CMK (cell line): ENCODE measurements at places on chromosomes 7 and 10.
A peak's percentile ranks its signal among the peaks of the same experiment; 100 is the strongest.

- DNase-seq = no peak
These were observed 110.4 kb downstream of the TRIL start for GRCh38 chr7:28847681-28848080.

DNA sequence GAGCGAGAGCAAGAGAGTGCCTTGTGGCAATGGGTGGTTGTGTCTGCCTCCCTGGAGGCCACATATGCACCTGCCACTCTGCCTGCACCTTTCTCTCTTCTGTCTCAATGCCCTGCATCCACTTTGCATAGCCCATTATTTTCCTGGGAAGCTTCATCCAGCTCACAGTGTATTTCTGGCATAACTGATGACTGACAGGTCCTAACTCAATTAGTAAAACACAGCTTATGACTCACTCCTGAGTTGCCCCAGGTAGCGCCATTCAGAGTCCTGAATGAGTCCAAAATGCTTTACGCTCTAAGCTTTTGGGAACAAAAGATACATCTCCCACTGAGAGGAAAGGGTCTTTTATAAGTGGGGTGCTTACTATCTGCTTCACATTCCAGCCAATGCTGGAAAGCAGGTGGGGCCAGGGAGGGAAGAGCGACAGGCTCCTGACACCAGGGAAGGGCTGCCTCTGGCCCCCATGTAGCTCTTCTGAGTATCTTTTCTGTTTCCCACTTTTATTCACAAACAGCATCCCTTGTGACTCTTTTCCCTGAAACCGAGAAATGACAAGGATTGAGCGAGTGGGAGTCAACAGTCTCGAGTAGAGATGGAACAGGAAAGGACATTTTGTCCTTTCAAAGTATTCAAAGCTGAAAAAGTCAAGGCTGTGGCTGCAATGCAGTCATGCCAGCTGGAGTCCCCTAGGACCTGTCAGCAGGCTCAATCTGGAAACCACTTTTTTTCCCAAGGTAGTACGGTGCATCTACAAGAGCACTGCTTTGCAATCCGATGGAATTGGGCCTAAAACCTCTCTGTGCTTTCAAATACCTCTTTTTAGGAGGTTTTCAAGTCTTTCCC lies 479.3 kb upstream of the PODXL start:
- no peak for DNase-seq

DNA sequence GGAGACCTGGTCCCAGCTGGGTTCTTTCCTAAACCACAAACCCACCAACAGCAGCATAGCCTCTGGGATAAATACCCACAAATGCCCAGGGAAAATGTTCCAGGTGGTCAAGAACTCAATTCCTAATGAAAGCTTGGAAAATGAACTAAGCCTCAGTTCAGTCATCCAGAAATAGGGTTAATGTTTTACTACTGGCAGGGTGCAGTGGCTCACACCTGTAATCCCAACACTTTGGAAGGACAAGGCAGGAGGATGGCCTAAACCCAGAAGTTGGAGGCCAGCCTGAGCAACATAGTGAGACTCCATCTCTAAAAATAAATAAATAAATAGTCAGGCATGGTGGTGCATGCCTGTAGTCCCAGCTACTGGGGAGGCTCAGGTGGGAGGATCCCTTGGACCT lies 82.2 kb downstream of the SVOPL start:
- no peak for DNase-seq

- no peak for DNase-seq
These were observed 637 bp downstream of the MICU1 start for GRCh38 chr10:72625276-72625607.

DNA sequence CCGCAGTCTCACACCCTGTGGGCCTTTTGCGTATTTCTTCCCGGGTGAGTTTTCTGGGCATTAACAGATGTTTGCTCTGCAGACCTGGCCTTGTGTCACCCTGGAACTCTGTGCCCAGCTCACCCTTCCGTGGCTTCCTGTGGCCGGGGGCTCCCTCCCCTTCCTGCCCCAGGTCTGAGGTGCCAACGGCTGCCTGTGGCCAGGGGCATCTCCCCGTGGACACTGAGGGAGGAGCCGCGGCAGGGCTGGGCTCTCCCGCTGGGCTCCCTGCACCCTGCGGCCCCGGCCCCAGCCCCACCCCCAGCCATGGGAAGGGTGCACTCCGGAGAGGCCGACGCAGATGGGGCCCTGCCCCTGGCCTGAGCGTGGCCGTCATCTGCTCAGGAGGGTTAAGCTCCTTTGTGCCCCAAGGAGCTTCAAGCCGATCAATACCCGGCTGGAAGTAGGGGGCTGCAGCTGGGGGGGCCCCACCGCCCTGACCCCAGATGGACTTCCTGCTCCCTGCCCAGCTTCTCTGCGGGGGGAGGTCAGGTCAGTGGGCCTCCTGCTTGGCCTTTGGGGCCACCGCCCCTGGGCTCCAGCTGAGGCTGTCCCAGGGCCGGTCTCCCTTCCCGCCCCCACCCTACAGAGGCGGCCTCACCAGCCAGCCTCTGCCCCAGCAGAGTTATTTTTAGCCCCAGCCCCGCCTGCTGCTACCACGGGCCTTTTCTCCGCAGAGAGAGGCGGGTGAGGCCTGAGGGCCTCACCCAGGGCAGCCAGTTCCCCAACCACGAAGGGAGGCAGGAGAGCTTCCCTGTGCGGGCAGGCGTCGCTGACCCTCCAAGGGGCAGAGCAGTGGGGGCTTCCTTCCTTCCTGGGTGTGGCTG lies 24.2 kb downstream of the PWWP2B start:
- peak; percentile 82 for DNase-seq

DNA sequence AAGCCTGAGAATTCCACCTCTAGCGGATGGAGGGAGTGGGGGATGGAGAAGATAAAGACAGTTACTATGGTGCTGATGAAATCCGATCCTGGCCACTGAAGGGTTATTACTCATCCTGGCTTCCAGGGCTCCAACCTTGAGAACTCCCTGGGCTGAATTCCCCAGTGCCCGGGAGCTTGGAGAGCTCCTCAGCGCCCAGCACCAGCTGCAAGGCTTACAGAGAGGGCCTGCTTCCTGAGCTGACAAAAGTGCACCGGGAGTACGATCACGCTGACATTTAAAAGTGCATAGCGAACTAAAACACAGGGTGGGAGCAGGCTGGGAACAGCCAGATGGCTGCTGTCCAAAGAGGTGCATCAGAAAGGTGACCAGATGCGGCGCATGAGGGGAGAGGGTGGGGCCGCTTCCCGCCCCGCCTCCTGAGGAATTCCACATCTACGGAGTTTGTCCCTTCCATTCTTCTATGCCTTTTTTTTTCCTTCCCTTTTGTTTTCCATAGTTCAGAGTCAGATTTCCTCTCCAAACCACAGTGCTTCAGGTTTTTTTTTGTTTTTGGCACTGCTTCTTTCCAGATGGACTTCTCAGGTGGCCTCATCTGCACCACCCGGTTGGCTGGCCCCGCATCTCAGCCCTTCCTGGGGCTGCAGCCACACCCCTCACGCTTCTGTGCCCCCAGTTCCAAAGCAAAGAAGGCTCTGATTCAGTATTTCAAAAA lies 62.4 kb upstream of the MKRN1 start:
- DNase-seq = no peak

- DNase-seq = no peak
These were observed 460.0 kb upstream of the NRP1 start for GRCh38 chr10:33794460-33794859.

DNA sequence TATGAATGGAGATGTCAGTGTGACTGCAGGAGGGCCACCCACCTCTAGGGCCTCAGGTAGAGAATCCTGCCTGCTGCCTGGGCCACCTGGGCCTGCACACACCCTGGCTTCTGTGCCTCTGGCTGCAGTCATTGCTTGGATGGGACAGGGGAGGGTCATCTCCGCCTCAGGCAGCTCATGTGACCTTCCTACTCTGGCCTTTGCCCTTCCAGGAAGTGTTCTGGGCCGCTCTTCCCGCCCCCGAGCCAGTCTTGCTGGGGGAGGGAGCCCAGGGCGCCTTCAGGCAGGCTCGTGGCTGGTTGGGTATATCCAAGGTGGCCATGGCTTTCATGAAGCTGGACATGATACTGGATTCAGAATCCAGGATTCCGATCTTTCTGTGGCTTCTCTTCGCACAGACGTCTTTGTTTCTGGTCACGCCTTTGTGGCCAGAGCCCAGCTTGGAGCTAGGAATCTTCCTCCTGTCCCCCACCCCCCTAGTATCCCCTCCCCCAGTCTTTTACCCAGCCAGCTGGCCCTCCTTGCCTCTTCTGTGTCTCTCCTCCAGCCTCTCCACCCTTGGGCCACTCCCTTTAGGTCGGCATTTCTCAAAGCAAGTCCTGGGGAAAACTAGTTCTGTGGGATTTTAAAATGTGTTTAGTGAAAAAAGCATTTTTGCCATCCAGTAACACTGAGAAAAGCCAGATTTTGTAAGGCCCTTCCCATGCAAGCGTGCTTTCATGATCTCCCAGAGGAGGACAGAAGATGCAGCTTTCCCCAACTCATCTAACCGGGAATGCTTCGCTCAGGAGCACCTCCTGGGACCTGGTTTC lies 119.6 kb downstream of the ZMIZ1 start:
- no peak for DNase-seq

- no peak for DNase-seq
These were observed 108.9 kb downstream of the UNCX start for GRCh38 chr7:1341361-1342089.

GRCh38 chr7:38694326-38694725 lies 63.2 kb upstream of the AMPH start:
- DNase-seq = no peak
